ENCODE measurements at places on chromosomes 6 and 20.

- no peak for DNase-seq
Observed at GRCh38 chr6:129331450-129332138, 378.4 kb downstream of the ARHGAP18 start.

DNA sequence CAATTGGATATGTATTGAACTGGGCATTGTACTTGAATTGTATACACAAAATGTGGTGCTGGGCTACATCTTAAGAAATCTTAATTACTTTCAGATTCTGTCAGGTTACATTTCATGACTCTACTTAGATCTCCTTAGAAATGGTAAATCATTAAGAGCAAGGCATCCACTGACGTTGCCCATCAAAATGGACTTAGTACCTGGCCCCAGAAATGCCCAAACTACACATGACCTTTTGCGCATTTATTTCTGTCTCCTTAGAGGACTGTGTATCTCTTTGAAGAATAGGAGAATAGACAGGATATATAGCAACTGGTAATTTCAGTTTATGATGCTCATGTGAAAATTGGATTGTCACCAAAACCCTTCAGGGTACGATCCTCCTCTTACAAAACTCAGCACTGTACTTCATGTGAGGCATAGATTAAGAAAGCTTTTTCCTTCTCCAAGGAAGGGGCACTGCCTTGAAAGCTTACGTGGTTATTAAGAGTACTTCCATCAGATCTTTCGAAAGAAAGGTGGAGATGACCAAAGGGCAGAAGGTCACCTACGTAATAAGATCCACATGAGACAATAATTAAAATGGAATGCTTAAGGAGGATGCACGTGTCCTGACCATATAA is 61.4 kb upstream of the BMP2 start:
- DNase-seq: no peak

DNA sequence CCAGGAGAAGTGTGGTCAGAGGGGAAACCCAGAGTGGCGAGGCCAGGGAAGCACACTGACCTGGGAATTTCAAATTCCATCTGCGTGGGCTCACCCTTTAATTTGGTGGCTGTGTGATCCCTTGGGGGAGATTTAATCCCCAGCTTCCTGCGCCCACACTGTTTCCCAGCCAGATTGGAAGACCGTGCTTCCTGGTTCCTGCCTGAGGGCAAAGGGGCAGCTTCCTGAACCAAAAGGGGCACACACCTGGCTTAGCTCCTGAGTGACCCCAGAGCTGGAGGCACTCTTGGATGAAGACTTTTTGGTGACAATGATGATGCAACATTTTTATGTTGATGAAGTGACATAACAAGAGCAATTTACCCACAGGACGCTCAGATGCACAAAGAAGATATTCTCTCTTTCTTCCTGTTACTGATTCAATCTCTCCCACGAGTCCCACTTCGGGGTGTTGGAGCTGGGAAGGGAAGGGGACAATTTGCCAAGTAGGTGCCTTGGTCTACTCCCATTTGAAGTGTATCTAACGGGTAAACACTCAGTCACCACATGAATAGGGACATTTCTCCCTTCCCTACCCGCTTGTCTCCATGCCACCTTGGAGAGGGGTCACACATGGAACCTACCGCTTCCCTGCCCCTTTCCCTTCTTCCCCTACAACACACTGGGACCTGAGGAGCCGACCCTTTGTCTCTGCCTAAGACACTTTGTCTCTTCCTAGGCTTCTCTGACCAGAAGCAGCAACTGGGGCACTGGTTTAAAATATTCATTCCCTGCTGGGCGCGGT is 28.6 kb upstream of the CDKN1A start:
- no peak for DNase-seq

DNA sequence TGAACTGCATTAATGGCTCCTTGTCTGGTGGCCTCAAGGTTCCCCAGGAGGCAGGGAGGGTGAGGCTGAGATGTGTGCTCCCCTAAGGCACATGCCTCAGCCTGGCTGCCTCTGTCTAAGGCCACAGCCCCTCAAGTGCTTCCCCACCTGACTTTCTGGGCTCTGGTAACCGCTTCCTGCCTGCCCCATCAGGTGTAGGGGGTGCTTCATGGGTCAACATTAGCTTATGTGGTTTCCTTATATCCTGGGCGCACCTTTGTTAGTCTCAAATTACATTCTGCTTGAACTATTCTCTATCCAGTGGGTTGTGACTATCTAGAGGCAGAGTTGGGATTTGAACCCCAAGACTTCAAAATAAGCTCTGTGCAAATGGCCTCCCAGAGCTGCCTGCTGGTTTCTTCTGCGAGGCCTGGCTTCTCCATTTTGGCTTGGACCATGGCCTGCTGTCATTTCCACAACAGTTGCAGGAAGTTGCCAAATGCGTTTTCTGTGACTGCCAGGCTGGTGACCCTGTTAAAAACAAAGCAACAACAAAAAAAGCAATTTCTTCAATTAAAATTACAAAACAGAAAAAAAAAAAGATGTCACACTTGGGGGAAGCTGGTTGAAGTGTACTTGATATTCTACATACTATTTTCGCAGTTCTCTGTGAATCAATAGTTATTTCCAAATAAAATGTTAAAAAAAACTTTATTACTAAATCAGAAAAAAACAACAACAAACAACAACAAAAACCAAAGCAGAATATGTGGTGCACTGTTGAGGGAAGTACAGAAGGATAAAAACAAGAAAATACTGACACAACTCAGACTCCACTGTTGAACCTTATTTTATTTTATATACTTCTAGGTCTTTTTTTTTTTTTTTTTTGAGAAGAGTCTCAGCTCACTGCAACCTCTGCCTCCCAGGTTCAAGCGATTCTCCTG is 20.0 kb upstream of the ZNFX1 start:
- DNase-seq: no peak

GRCh38 chr6:73290435-73290834 is 27.4 kb upstream of the KHDC1 start:
- DNase-seq: no peak

- no peak for DNase-seq
Observed at GRCh38 chr6:6918216-6918983, 189.4 kb upstream of the RREB1 start.

GRCh38 chr6:4346659-4347333 is 211.4 kb upstream of the ECI2 start:
- no peak for DNase-seq

GRCh38 chr20:47063407-47063806 is 168.8 kb downstream of the EYA2 start:
- DNase-seq: no peak

GRCh38 chr6:160431226-160431625 is 83.0 kb downstream of the SLC22A3 start:
- no peak for DNase-seq

- DNase-seq: no peak
Observed at GRCh38 chr6:163994566-163994965, 580.0 kb downstream of the QKI start.

DNA sequence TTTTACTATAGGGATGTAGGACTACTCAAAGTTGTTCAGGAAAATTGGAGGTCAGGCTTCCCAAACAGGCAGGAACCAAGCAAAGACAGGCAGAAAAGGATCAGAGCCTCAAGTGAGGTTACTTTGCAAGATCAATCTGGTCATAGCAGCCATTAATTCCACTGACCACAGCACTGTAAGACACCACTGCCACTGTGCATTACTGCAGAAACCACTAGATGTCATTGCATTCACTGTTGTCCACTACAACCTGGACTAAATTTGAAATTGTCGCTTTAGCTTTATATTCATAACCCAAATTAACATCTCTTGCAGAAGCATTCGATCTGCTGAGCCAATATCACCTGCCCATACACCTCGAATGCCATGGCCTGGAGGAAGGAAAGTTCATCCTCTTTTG is 126.9 kb upstream of the UFL1 start:
- no peak for DNase-seq

GRCh38 chr6:45714741-45715507 is 300.7 kb downstream of the CLIC5 start:
- DNase-seq: peak; percentile 1

DNA sequence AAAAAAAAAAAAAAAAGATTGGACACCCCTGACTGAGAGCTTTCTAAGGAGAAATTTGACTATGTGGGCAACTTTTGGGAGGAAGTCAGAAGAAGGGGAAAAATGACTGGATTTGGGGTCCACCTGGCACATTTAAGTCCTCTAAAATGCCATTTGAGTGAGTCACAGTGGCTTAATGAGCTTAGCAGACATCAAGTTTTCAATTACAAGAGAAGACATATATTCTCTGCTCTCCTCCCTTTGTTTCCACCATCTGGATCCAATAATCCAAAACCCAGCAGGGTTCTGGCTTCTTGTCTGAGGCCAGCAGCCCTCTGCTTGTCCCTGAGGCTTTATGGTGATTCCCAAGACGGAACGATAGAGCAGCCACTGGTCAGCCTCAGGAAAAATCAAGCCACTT is 6.9 kb downstream of the PI3 start:
- DNase-seq: no peak

DNA sequence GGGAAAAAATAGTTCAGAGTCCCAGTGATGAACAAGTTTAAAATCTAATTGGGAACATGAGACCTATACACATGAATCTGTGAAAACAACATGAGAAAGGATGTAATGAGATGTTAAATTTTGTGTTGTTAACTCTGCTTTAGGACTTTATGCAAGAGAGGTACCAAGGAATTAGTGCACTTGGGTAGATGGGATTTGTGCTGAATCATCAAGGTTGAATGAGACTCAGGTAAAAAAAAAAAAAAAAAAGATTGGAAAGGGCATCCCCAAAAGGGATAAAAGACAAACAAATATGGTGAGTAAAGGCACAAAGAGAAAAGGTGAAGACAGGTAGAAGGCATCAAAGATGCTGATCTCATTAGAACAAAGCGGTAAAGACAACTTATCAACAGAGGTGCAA is 644.4 kb downstream of the CBLN4 start:
- no peak for DNase-seq

DNA sequence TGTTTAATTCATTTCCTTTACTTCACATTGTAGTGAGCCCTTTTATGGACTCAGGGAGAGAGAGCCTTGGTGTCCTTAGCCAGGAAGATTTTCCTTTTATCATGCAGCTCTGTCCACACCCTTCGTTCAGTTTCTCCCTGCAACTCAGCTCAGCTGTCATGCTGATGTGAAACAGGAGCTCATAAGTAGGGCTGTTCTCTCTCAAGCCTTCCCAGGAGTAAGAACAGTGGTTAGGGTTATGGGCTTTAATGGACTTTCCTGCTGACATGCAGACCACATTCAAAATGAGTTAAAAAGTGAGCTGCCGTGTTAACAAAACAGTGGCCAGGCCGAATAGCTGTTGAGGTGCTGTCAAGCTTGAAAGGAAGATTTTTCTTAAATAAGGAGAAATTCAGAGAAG is 104.1 kb downstream of the BCKDHB start:
- no peak for DNase-seq

- no peak for DNase-seq
Observed at GRCh38 chr6:141685416-141685815, 447.3 kb upstream of the GJE1 start.

GRCh38 chr20:34445177-34446065 is 70.8 kb upstream of the DYNLRB1 start:
- DNase-seq: no peak

GRCh38 chr6:20947977-20948376 is 413.7 kb downstream of the CDKAL1 start:
- no peak for DNase-seq

- no peak for DNase-seq
Observed at GRCh38 chr6:8780653-8781052, 345.3 kb upstream of the SLC35B3 start.

DNA sequence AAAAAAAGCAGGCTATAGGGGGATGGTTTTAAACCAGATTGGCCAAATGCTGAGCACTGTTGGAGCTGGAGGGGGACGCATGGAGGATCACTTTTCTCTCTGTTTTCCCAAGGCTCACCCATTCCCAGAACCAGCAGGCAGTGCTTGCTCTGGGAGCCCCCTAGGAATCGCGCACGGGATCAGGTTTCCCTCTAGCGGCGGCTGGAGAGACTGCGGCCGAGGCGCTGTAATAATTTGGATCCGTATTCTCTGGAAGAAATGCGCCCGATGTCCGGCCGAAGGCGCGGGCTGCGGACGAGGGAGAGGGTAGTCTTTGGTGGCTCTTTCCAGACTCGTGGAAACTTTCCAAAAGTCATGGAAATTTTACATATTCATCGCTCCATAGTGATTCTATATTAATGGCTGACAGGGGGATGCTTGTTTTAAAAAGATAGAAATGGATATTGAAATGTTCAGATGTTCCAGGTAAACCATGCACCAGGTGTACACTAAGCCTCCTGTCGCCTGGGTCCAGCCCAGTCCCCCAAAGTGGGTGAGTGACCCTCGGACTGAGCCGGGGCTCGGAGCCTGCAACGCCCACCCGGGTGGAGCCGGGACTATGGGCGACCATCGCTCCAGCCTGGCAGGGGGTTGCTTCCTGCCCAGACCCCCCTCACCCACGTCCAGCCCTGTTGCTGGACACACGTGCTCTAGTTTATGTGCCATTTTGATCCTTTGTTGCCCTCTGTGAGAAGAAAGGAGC is 78.7 kb upstream of the PHACTR3 start:
- DNase-seq: no peak

- DNase-seq: no peak
Observed at GRCh38 chr6:80540700-80541099, 434.2 kb downstream of the BCKDHB start.

DNA sequence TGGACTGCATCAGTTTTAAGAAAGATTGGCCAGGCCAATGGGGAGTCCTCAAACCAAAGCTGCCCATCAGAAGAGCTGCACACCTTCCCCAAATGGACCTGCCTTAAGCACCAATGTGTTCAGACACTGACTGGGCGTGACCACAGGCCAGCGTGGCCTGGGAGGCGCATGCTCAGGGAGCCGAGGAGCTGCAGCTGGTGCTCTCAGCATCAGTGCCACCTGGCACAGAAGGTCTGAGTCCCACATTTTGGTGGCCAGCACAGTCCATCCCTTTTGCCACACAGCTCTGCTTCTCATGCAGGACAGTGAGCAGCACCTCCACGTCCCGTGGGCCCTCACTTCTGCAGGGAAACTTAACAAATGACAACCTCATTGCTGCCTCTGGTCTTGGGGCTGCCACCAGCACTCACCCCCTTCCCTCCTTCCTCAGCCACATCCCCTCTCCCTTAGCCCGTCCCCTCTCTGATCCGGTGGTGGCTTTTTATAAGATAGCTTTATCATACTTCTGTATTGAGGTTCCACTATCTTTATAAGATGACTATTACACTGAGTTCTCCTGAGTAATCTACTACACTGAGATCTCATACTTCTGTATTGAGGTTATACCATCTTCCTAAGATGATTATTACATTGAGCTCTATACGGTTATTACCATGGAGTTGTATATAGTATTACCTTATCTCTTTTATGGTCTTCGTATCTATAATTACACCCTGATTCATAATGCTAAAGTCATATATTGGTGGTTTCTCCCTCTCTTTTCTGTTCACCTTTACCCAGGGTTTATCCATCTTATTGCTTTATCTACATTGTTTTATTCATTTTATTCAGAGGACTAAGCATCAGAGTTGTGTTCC is 109.1 kb downstream of the TOX2 start:
- no peak for DNase-seq

GRCh38 chr6:169472786-169473416 is 219.3 kb upstream of the THBS2 start:
- DNase-seq: no peak

DNA sequence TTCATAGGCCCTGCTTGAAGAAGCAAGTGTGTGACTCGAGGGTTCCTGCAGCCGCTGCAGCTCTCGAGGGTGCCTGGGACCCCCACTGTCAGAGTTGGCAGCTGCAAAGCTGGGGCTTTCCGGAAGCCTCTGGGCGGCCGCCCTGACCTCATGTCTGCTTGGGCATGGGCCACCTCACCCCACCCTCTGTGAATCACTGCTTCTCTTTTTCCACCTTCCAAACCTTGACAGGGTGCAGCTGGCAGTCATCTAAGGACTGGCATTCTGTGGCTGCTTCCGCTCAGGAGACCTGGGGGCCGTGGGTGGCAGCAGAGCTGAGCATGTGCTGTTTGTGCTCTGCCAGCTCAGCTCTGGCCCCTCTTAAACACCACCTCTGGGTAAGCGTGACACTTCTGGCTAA is 32.0 kb downstream of the ERMARD start:
- no peak for DNase-seq
